GM13977 (cell line): ENCODE measurements at places on chromosomes 13 and 19.

DNA sequence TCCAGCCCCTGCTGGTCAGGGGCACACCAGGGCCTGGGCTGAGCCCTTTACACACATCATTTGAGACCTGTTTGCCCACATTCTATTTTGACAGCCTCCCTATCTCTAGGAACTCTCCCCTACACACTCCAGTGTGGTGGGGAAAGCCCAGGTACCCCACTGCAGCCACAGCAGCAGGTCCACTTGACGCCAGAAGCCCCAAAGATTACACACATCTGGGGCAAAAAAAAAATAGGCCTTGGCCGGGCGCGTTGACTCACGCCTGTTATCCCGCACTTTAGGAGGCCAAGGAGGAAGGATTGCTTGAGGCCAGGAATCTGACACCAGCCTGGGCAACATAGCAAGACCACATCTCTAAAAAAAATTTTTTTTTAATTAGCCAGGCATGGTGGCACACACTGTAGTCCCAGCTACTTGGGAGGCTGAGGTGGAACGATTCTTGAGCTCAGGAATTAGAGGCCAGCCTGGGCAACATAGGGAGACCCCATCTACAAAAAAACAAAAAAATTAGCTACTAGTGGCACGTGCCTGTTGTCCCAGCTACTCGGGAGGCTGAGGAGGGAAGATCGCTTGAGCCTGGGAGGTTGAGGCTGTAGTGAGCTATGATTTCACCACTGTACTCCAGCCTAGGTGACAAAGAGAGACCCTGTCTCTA, 18.0 kb upstream of the CD22 start:
- no peak for DNase-seq

GRCh38 chr13:27919934-27920676, at the start of gene PDX1:
PDX1 (plus strand) TSS chr13:27920000; CDS start chr13:27920139, 139 bp downstream.
- DNase-seq = peak; percentile 33

DNA sequence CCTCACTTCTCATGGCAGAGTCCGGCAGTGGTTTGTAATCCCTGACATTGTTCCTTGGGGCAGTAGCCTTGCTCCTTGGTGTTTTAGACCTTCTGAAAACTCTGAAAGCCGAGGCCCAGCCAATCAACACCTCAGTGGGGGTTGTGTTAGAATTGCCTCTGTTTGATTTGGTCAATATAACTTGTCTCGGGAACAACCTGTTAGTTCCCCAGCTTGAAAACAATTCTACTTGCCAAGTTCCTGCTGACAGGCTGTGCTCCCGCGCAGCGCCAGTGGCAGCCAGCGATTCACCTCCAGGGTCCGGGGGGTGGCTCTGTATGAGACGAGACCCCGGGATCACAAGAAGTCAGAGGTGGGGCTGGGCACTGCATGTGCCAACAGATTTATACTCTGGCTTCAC, 81.4 kb upstream of the MEDAG start:
- no peak for DNase-seq

GRCh38 chr13:112056739-112057438, 10.1 kb upstream of the SOX1 start:
- peak; percentile 40 for DNase-seq

DNA sequence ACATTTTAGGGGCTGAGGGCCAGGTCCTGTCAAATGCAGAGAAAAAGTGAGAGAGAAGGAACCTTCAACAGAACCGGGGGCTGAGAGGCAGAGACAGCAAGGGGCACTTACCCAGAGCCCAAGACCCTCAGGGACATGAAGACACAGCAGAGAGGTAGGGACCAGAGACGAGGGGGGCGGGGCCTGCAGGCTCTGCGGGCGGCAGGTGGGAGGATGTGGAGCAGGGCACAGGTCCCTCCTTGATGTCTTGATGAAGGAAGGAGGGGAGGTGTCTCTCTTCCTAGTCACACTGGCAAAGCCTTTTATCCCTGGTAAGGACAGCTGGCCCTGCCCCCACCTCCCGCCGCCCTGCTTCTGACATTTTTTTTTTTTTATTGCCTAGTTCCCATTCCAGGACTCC, at the start of gene KLK14:
Gene KLK14, minus strand, starts transcription at position 277 of the 400 bp plus-strand sequence. Its CDS starts 273 bp downstream, at position 4.
- DNase-seq = no peak

DNA sequence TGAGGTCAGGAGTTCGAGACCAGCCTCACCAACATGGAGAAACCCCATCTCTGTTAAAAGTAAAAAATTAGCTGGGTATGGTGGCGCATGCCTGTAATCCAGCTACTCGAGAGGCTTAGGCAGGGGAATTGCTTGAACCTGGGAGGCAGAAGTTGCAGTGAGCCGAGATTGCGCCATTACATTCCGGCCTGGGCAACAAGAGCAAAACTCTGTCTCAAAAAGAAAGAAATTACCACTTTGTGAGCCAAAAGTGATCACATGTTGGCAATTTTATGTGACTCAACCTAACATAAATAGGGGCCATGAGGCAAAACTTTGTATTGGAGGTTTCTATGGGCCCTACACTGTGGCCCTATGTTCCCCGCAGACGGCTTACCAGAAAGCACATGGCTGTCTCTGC, 72.2 kb downstream of the MAP4K1 start:
- DNase-seq = no peak

GRCh38 chr13:23950736-23951510, 53.6 kb upstream of the C1QTNF9B start:
- no peak for DNase-seq

GRCh38 chr19:41302624-41303351, 7.2 kb upstream of the CCDC97 start:
- DNase-seq = peak; percentile 84

DNA sequence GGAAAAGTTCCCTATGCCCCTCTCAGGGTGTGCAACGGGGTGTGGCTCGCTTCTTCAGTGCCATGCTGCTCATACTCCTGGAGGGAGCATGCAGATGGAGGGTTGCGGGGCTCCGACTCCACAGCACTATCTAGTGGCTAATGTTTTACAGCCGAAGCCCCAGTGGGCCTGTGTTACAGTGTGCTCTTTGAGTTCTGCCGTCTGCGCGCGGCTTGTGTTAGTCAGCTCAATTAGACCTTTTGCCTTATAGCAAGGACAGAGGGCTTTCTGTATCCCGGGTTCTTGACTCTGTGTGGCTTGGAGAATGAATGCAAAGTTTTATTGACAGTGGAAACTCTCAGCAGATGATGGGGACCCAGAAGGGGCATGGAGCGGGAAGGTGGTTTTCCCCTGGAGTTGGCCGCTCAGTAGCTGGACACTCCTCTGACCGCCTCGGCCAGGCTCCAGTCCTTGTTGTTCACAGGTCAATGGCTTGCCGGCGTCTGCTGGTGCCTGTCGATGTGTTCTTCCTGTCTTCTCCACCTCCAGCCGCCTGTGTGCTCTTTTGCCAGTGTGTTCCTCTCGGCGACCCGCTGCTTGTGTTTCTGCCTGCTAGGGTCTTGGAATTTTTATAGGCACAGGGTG, 383.4 kb downstream of the LMO7 start:
- no peak for DNase-seq

- no peak for DNase-seq
Measured at GRCh38 chr19:16398530-16399249, 73.1 kb downstream of the EPS15L1 start.

DNA sequence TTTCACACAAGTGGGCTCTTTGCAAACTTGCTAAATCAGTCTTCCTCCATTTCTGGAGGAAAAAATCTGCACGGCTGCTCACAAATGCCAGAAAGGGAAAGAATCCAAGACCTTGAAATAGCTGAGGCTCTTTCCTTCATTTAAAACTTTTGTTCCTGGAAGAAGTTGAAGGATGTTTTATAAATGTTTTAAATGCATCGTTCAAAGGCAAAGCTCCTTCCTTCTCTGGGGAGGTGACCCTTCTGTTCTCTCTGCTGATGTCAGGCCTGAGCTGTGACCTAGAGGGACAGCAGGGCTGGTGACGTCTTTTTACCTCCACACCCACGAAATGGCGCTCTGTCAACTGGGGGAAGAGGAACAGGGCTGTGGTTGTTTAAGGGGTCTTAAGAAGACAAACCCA, 376.4 kb upstream of the ZNF507 start:
- no peak for DNase-seq

DNA sequence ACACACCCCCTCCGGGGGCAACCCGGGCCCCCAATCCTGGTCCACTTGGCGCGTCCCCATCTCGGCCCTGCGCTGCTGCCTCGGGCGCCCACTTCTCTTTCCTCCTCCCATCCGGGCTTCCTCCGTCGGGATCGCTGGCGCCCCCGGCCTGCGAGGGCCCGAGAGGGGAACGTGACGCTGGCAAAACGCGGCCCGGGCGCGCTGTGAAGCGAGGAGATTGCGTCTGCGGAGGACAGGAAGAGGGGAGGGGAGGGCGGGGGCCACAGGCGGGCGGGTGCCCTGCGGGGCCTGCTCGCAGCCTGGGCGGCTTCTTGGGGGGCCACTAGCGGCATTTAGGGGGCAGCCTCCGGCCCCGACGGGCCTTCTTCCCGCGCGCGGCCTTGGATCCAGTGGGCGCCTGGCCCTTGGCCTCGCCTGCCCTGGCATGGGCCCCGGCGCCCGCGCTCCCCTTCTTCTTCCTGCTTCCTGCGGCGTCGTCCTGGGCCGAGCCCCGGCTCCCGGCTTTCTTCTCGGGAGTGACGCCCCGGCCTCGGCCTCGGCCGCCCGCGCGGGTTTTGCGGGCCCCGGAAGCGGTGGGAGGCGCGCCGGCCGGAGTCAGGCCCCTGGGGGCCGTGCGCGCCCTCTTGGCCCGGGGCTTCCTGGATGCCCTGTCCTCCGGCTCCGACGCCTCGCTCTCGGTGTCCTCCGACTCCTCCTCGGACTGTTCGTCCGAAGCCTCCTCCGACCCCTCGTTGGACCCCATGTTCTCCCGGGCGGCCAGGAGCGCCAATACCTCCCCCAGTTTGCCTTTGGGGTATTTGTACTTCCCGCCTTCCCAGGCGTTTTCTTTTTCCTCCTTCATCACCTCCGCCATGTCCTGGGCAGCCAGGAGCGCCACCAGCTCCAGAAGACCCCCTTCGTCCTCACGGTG, 2.2 kb downstream of the PNMA8B start:
- DNase-seq = no peak

- DNase-seq = no peak
Measured at GRCh38 chr13:27076421-27076820, 95.2 kb downstream of the USP12 start.

DNA sequence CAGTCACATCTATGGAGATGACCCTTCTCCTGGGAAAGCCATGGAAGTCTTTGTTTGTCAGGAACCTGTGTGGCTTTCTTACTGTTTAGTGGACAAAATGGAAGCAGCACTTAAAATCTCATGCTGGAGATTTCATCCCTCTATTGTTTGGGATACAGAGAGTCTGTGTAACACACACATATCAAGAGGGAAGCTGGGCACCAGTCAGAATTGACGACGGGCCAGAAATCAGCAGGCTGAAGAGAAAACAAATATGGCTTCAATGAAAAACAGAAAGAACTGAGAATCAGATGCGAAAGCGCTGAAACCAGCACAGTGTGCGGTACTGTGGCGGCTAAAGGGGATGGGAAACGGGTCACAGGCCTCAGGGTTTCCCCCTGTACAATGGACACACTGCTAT, 72.2 kb upstream of the WASF3 start:
- DNase-seq = no peak

DNA sequence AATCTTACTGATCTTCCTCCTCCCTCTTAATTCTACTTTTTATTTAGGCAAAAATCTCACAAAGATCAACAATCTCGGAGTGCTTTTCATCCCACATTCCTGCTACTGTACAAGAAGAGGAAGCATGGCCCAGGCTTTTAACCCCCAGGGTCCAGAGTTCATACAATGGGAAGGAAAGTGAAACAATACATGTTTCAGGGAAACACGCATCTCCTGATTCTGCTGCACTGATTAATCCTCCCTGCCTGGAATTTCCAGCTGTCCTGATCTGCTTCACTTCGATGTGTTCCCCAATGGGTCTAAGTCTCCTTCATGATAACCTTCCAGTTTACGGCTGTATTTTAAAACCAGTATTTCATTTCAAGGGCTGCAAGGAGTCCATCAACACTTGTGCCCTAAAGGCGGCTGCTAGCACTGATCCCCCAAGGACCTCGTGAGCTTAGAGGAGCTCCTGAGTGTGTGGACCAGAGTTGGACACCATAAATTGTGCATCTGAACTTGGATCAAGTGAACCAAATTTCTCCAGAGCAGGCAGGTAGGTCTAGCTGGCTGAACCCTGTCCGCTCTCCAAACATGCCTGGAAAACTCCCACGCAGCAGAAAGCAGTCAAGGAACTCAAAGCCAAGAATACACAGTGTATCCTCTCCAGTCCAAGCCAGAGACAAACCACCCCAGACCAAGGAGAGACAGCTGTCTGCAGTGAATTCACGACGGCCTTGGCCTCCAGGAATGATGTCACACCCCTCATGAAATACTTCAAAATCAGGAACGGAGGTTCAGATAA, 44.3 kb downstream of the COL4A1 start:
- no peak for DNase-seq

- DNase-seq = no peak
Measured at GRCh38 chr13:79671420-79671819, 190.5 kb downstream of the NDFIP2 start.

DNA sequence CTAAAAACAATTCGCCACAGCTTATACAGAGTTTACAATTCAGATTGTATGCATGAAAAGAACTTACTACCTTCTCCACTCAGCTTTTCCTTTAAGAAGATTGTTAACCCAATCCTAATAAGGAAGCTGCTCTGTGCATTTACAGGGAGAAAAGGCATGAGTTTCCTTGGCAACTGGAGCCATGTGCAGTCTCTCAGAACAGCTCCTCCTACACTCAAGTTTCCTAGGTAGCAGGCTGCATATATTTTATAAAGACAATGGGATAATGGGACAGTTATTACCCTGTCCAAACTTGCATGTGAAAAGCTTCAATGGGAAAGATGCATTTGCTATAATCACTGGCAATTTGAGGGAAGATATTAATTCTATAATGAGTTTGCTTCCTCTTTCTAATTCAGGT, 125.5 kb upstream of the TRPC4 start:
- DNase-seq = no peak

- DNase-seq = no peak
Measured at GRCh38 chr13:101695870-101696516, 243.5 kb downstream of the ITGBL1 start.

DNA sequence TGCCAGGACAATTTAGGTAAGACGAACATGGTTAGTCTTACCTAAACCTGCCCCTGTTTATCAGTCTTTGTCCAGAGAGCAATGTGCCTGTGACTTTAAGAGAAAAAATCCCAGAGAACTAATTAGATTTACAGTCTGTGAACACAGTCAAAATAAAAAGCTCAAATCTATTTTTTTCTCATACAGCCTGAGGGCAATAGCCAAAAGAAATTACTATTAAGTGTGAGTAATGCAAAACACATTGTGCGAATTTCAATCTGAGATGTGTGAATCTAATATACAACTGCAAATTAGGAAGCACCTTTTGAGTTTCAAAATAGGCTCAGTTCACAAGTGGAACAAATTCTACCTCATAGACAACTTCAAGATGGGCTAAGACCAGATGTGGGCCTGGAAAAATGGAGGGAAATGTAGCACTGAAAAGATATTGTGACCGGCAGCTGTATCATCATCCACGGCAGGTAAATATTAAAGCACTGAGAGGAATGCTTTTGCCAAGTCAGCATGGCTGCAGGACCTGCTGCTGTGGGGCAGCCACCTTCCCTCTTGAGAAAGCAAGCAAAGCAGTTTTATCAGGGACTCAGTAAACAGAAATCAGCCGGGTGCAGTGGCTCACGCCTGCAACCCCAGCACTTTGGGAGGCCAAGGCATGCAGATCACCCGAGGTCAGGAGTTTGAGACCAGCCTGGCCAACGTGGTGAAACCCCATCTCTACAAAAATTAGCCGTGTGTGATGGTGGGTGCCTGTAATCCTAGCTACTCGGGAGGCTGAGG, 114.8 kb downstream of the KATNAL1 start:
- DNase-seq = no peak
